Stimulated activated CD4-positive, alpha-beta T cell treated with anti-CD3 and anti-CD28 coated beads, Interleukin-12 subunit alpha, Interleukin-12 subunit beta, amount 100 ng/mL, for 4 hours (primary cell): ENCODE measurements at places on chromosomes 16 and 17.

DNA sequence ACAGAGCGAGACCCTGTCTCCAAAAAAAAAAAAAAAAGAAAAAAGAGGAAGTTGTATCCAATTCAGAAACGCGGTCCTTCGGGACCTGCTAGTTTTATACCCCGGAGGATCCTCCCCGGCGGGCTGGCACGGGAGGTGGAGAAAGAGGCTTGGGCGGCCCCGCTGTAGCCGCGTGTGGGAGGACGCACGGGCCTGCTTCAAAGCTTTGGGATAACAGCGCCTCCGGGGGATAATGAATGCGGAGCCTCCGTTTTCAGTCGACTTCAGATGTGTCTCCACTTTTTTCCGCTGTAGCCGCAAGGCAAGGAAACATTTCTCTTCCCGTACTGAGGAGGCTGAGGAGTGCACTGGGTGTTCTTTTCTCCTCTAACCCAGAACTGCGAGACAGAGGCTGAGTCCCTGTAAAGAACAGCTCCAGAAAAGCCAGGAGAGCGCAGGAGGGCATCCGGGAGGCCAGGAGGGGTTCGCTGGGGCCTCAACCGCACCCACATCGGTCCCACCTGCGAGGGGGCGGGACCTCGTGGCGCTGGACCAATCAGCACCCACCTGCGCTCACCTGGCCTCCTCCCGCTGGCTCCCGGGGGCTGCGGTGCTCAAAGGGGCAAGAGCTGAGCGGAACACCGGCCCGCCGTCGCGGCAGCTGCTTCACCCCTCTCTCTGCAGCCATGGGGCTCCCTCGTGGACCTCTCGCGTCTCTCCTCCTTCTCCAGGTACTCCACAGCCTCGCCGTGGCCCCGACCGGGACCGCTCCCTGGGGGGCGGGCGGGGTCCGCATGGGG lies at the start of gene CDH3:
Gene CDH3, plus strand, starts transcription at position 596 of the 779 bp plus-strand sequence. Its CDS starts 70 bp downstream, at position 666.
- DNase-seq, result no peak

DNA sequence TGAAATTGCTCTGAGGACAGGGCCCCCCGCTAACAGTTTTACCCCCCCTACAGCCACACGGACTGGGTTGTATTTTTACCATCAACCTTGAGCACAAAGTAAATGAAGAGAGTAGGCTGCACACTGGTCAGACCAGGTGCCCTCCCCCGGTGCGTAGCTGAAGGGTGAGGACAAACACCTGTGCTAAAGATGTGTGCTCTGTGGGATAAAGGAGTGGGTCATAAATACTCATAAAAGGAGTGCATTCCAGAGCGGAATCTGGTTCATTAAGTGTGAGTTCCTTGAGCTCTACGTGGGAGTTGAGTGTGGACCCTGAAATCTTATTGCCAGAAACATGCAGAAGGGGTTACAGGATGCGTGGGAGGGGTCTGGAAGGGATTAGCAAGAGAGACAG lies 217.0 kb downstream of the CCDC182 start:
- no peak for DNase-seq

- no peak for DNase-seq
Observed at GRCh38 chr16:84067640-84068039, 25.0 kb upstream of the SLC38A8 start.

GRCh38 chr16:14377326-14377725 lies 252.7 kb downstream of the PARN start:
- no peak for DNase-seq

DNA sequence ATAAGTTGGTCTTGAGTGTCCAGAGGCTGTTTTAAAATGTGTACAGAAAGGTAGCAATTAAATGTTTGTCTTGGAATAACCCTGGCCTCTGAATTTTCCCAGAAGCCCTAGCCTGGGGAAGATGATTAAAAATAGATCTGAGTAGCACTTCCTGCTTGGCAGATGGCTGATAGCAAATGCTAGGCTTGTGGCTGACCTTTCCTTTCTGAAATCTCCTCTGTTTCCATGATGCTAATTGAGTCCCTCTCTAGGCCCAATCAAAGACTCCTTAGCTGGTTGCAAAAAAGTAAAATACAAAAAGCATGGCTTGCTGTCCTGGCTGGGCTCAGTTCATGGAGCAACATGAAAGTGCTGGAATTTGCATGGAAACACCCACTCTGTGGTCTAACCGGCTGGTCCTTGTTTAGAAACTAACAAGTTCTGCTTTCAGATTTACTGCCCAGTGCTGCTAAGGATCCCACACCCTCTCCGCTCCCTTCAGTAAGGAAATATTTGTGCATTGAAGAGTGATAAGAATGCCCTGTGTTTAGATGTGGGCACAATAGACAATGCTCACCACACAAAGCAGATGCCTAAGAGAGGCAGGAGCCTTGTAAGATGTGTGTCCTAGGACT lies 40.8 kb downstream of the YPEL2 start:
- DNase-seq, result no peak

- no peak for DNase-seq
Observed at GRCh38 chr17:50292465-50292864, 18.2 kb downstream of the TMEM92 start.

DNA sequence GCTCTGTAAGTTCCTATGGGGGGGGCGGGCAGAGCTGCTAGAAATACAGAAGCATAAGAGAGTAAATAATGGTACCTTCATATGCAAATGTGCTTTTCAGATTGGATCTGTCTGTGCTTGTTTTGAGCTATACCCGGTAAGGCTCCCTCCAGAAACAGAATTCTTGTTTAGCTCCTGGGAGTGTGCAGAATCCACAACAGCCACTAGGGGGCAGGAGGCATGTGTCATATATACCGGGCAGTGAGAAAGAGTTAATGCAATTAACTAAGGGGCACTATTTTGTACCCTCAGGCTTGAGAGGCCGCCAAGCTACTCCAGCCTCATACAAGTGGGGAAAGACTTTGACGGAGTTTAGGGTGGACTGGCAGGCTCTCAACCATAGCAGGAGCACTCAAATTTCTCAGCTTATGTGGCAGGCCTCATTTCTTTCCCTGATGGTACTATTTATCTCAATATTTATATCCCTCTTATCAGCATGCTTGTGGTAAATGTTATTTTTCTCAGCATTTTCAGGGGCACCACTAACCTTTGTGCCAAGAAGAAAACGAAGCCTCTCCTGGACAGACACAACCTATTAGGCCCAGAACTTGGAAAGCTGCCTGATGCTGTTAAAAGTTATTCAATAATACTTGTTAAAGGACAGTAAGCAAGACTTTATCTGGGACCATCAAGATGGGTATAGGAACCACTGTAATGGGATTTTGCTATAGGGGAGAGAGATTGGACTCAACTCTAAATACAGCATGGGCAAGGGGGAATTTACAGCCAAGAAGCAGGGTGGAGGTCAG lies 10.7 kb upstream of the CENPV start:
- peak; percentile 71 for DNase-seq

DNA sequence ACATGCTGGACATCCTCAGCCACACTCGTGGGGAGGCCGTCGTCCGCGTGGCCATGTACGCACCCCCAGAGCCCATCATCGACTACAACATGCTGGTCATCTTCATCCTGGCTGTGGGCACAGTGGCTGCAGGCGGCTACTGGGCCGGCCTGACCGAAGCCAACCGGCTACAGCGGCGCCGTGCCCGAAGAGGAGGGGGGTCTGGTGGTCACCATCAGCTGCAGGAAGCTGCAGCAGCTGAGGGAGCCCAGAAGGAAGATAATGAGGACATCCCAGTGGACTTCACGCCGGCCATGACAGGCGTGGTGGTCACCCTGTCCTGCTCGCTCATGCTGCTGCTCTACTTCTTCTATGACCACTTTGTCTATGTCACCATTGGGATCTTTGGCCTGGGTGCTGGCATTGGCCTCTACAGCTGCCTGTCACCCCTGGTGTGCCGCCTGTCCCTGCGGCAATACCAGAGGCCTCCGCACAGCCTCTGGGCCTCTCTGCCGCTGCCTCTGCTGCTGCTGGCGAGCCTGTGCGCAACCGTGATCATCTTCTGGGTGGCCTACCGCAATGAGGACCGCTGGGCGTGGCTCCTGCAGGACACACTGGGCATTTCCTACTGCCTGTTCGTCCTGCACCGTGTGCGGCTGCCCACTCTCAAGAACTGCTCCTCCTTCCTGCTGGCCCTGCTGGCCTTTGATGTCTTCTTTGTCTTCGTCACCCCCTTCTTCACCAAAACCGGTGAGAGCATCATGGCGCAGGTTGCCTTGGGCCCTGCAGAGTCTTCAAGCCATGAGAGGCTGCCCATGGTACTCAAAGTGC lies 900 bp downstream of the SPPL2C start:
- DNase-seq, result no peak

- peak; percentile 18 for DNase-seq
Observed at GRCh38 chr16:878072-878784, 77.7 kb upstream of the GNG13 start.

- DNase-seq, result peak; percentile 86
Observed at GRCh38 chr17:39623356-39623950, 3.3 kb upstream of the PPP1R1B start.

- no peak for DNase-seq
Observed at GRCh38 chr17:13393841-13394710, 207.7 kb downstream of the HS3ST3A1 start.

DNA sequence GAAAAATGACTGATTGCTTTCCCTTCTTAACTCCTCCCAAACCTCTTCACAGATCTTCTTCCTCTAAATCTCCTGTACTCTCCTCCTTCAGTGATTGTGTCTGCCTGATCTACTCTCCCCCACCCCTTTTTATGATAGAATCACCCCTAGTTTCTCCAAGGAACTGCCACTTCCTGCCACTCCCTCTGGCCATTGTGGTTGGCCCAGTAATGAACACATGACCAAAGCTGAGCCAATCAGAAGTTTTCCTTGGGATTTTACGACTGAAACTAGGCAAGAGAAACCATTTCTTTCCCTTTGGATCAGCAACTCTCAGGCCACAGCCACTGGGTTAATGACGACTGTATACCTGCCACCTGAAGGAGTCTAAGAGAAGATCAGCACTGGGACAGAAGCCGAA lies 15.9 kb downstream of the IRX3 start:
- DNase-seq, result no peak
